Heart left ventricle (tissue), 16 donors: ENCODE measurements at places on chromosomes 11 and 22. TPM values are rescaled to one million over a fixed set of nuclear protein-coding genes. Genes with fewer than 3 reads are reported as not detected.

GRCh38 chr11:17508791-17509190 lies 32.1 kb upstream of the ABCC8 start:
- DNase-seq, result no peak

GRCh38 chr11:83909579-83910534 lies 623.7 kb upstream of the CCDC90B start:
- no peak for DNase-seq

GRCh38 chr22:21754523-21754922 lies 18.9 kb upstream of the YPEL1 start:
- peak; percentile 56 for DNase-seq

GRCh38 chr11:3073029-3073435 lies 15.8 kb upstream of the CARS1 start:
- DNase-seq, result no peak

DNA sequence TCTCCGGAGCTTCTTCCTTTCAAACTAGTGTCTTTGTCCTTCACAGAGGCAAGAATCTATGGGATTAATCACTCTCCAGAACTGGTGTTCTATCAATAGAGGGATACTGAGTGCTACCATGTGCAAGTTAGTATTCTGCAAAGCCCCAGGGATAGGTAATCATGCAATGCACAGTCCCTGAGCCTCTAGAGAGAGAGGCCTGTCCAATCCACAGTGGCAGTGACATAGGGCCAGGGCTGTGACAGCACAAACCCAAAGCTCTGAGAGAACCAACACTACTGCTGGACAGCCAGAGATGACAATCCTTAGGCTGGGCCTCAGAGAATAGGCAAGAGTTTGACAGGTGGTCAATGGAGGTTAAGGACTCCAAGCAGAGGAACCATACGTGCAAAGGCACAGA lies 66.8 kb upstream of the USP47 start:
- DNase-seq, result no peak

- peak; percentile 45 for DNase-seq
Measured at GRCh38 chr11:36057379-36058042, 113.6 kb downstream of the LDLRAD3 start.

DNA sequence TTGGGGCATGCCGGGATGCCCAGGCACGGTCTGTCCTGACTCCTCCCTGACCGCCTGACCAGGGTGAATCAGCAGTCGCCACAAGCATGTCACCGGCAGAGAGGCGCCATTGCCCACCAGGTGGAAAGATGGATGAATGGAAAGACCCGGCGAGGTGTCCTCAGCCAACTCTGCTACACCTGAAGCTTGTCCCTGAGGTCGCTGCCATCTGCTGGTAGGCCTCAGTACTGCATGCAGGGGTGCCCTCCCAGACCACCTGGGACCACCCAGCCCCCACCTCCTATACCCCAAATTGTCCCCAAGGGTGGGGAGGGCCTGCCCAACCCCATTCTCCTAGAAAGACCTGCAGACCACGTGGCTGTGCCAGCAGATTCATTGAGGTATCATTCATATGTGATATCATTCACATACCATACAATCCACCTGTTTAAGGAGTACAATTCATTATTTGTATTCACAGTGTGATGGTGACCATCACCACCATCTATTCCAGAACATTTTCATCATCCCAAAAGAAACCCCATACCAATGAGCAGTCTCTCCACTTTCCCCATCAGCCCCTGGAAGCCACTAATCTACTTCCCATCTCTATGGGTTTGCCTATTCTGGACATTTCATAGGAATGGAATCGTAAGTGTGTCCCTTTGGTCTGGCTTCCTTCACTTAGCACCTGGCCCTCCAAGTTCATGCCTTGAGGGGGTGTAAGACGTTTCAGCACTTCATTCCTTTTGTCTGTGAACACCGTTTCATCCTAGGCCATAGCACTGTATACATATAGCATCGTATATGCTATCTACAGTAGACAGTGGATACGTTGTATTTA lies 17.5 kb downstream of the FGF3 start:
- DNase-seq, result no peak

GRCh38 chr22:30435674-30436126 lies 10.1 kb downstream of the MTFP1 start:
- DNase-seq, result peak; percentile 60

GRCh38 chr11:1296287-1296686 lies 13.1 kb downstream of the TOLLIP start:
- DNase-seq, result peak; percentile 15

DNA sequence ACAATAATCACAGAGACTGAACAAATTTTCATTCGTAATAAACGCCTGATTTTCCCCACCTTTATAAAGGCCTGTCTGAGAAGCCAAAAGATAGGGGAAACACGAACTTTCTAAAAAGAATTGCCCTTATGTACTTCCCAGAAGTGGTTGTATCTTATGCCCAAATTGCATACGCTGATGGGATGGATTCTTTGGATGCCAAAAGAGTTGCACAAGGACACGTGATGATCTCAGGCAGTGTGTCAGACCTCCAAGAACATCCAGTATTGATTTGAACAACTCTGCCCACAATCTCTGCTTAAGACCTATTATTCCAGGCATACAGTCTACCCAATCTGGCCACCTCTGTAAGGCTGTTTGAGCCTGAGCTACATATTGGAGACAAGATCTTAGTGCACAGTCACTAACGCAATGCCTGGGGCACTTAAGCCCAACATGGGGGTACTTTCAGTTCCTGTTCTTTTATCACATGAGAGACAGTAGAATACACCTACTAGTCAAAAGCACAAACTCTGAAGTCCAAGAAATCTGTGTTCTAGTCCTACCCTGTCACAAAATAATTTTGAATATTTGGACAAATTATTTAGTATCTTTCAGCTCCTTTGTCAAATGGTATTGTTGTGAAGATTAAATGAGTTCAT lies 38.9 kb downstream of the OR10A6 start:
- no peak for DNase-seq

- DNase-seq, result no peak
Measured at GRCh38 chr11:44506375-44507016, 59.0 kb upstream of the CD82 start.

DNA sequence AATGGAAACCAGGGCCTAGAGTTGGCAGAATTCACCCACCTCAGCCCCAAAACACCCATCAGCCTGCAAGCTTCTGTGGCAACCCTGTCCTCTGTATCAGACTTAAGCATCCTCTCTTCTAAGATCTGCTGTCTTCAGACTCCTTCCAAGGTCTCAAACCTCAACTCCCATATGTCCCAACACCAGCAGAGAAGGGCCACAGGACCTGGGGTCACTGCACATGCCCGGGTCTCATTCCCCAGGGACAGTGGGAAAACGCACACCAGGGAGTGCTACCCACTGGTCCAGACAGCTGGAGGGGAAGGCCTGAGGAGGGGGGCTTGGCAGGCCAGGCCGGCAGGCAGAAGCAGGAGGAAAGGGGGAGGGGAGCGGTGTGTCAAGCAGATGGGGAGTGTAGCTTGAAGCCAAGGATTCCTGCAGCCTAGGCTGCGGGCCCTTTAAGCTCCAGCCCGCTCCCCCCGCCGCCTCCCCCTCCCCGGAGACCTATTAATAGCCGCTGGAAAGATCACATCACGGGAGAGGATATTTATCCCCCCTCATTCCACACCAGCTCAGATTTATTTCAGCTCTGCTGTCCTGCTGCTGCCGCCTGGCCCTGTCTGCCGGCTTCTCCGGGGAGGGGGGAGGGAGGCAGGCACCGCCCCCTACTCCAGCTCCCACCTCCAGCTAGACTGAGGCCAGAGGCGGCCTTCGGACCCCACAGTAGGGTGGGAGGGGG lies 16.7 kb downstream of the BCL9L start:
- DNase-seq, result peak; percentile 89

DNA sequence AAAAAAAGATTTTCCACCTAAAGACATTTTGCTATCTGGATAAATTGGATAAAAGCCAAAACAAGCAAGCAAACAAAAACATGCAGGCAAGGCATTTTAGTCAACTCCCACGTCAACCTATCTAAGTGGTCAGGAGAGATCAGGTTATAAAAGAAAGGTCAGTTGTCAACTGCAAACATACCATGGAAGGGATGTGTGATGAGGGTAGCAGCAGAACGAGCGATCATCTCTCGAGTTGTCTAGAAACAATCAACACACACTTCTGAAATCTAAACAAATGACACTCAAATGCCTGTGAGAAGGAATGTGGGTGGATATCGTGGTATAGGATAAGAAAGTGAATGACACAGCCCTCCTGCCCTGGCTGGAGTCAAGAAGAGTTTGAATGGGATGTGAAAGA lies 10.9 kb downstream of the MTCH2 start:
- DNase-seq, result no peak

The SLC29A2 gene
- total RNA-seq, result 13.4 TPM

The C22orf31 gene
- not detected for total RNA-seq

The ART1 gene
- total RNA-seq, result 1.3 TPM

The DDTL gene
- total RNA-seq, result 1.4 TPM

The ANGPTL5 gene
- 0.51 TPM for total RNA-seq
